Stimulated activated CD8-positive, alpha-beta memory T cell treated with anti-CD3 and anti-CD28 coated beads, Interleukin-12 subunit alpha, Interleukin-12 subunit beta, amount 100 ng/mL, for 1 hour (primary cell): ENCODE measurements at places on chromosomes 7 and 10.

DNA sequence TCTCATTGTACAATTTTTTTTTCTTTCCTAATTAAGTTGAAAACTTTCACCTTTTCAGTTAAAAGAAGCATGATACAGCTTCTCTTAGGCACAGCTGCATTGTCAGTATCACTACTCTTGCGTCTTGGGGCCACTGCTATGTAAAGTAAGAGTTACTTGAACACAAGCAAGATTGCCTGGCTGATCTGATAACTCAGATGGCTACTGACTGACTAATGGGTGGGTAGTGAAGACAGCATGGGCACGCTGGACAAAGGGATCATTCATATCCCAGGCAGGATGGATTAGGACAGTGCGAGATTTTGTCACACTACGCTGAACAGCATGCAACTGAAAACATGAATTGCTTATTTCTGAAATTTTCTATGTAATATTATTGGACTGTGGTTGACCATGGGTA is 11.6 kb upstream of the ADAMTS14 start:
- no peak for DNase-seq

DNA sequence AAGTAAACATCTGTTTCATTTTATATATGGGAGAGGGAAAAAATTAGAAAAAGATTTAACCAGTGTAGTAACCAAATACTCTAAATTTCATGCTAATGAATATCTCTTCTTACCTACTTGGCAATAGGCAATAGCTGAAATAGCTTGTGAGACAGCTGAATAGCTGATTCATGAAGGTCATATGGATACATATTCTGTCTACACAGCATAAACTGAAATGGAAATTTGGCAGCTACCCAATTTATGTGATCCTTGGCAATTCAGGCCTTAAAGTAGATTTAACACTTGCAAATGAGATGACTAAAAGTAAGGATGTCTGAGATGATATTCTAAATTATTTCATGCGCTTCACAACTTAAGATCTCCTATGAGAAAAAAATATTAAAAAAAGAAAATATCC is 261.2 kb upstream of the SEMA3A start:
- no peak for DNase-seq

- no peak for DNase-seq
These were observed 357.5 kb upstream of the BMPER start for GRCh38 chr7:33547880-33548279.

GRCh38 chr10:11012421-11013295 is 5.0 kb upstream of the CELF2 start:
- DNase-seq = no peak

GRCh38 chr10:129703287-129704137 is 236.5 kb downstream of the MGMT start:
- DNase-seq = no peak

DNA sequence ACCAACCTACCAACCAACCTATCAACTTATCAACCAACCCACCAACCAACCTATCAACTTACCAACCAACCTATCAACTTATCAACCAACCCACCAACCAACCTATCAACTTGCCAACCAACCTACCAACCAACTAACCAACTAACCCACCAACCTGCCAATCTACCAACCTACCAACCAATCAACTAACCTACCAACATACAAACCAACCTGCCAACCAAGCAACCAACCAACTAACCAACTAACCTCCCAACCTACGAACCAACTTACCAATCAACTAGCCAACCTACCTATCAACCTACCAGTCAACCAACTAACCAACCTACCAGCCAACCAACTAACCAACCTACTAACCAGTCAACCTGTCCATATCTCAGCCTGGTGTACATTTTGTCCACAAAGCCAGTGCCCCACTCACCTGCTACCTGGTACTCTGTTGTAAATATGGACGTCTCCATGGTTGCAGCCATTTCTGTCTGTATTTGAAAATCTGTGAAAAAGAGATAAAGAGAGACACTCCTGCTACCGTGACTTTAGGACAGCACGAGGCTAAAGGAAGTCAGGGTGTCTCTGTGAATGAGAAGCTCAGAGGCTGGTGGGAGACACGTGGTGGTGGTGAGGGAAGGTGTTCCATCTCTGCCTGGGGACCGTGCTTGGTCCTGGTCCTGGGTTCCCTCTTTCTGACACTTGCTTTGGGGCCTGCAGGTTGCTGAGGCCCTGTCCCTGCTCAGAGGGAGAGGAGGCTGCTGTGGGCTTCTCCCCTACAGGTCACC is 41.9 kb upstream of the IL15RA start:
- DNase-seq = no peak

DNA sequence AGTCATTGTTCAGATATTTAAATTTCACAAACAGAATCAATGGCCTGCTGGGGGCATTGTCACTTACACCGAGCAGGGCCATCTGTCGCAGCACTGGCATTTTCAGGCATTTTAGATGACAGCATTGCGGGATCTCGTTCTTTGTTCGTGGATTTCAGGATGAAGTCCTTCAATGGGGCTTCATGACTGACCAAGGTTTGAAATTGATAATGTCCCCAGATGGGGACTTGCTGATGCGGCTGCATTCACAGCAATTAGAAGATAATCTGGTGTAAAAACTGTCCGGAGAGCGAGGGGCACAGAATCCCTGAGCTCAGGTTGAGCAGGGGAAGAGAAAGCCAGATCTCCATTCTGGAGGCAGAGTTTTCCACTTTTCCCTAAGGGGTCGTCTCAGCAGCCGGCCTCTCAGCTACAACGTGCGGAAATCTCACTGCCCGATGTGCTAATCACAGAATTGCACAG is 1.9 kb upstream of the C7orf33 start:
- no peak for DNase-seq

- DNase-seq = no peak
These were observed 85.3 kb downstream of the SEMA3C start for GRCh38 chr7:80833289-80834268.

- DNase-seq = no peak
These were observed 166.7 kb upstream of the INHBA start for GRCh38 chr7:41869596-41869995.

DNA sequence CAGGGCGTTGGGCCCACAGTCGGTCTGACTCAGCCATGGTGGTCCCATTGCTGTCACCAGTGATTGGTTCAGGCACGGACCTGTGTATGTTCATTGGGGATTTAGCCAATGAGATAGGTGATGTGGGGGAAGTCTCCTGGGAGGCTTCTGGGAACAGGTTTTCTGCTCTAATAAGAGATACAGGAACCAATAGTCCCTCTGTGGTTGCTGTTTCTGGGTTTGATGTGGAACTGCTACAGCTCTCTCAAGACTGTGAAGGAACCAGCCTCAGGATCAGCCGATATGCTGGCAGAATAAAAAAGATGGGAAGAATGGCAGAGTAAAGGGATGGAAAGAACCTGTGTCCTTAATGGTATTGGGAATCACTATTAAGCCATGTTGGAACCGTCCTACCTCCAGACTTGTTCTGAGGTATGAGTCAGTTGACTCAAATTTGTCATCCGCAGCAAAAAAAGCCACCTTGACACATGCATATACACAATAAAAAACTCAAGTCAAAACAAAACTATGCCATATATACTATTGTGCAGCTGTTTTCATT is 70.6 kb downstream of the MCMBP start:
- DNase-seq = no peak
